ENCODE measurements at places on chromosomes 4 and X. TPM values are rescaled to one million over a fixed set of nuclear protein-coding genes. Genes with fewer than 3 reads are reported as not detected.

Gene NIPAL1
- 0.13 TPM for total RNA-seq

Gene UGT2A1
- not detected for total RNA-seq

Gene ACOT9
- total RNA-seq, result 80.9 TPM

Gene TMEM156
- 12.1 TPM for total RNA-seq

Gene ZDHHC15
- total RNA-seq, result not detected

Gene N4BP2
- 1.3 TPM for total RNA-seq

Gene RASGEF1B
- 0.53 TPM for total RNA-seq

Gene VEGFC
- 30.3 TPM for total RNA-seq

Gene OPRPN
- total RNA-seq, result not detected

Gene CPEB2
- total RNA-seq, result 0.10 TPM

Gene SULT1E1
- total RNA-seq, result not detected

Gene NSDHL
- 32.3 TPM for total RNA-seq

Gene BEX5
- total RNA-seq, result not detected

Gene RAB41
- not detected for total RNA-seq

Gene CCNB3
- not detected for total RNA-seq

Gene PRSS12
- total RNA-seq, result 113 TPM

Gene H2BW1
- not detected for total RNA-seq

Gene CDX4
- total RNA-seq, result not detected

Gene UGT2B10
- total RNA-seq, result not detected

Gene MYL5
- not detected for total RNA-seq

Gene SLC2A9
- not detected for total RNA-seq

Gene BCLAF3
- total RNA-seq, result 2.7 TPM

Gene SSX4B
- total RNA-seq, result not detected

Gene KLB
- total RNA-seq, result not detected

Gene CFI
- total RNA-seq, result not detected

Gene OTUD6A
- total RNA-seq, result not detected

Gene BEX2
- total RNA-seq, result not detected

Gene ASB11
- total RNA-seq, result not detected

Gene GAGE12H
- total RNA-seq, result not detected

Data from MG63 (cell line).